ENCODE measurements at places on chromosomes 3 and 15. TPM values are rescaled to one million over a fixed set of nuclear protein-coding genes. Genes with fewer than 3 reads are reported as not detected.

SI gene
- not detected for total RNA-seq

ACTRT3 gene
- total RNA-seq = 0.31 TPM

FANCD2OS gene
- not detected for total RNA-seq

CHRM5 gene
- total RNA-seq = not detected

PP2D1 gene
- total RNA-seq = not detected

Measured in neural progenitor cell (in vitro differentiated cells).